ENCODE measurements at places on chromosomes 3 and 15. TPM values are rescaled to one million over a fixed set of nuclear protein-coding genes. Genes with fewer than 3 reads are reported as not detected.
A peak's percentile ranks its signal among the peaks of the same experiment; 100 is the strongest.

IQGAP1 gene
- 108 TPM for total RNA-seq

FSTL1 gene
- total RNA-seq, result 112 TPM

CGNL1 gene
- total RNA-seq, result 19.7 TPM

TMEM212 gene
- total RNA-seq, result 0.35 TPM

RAB8B gene
- 53.0 TPM for total RNA-seq

EXD1 gene
- not detected for total RNA-seq

DNA sequence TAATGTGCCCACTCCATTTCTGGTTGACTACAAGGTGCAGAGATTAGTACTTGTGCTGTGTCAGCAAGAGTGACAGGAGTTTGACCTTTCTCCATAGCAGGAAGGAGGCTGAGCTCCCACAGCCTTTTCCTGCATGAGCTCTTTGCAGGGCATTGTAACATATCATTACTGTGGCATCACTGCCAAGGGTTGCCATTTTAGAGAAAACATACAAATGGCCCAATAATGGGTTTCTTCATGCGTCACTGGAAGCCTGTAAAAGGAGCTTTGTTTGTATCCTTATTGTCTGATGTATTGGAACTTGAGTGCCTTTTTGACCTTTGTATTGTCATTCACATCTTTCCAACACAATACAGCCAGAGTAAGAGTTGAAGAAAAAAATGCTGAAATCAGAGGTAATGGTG, 323.0 kb upstream of the CDIN1 start:
- H3K27me3 ChIP-seq, result no peaks in the 10 kb centered on the region
- H3K4me3 ChIP-seq, result no peak overlapping the region
- no peaks in the 10 kb centered on the region for H3K4me1 ChIP-seq
- DNase-seq, result no peak

DNA sequence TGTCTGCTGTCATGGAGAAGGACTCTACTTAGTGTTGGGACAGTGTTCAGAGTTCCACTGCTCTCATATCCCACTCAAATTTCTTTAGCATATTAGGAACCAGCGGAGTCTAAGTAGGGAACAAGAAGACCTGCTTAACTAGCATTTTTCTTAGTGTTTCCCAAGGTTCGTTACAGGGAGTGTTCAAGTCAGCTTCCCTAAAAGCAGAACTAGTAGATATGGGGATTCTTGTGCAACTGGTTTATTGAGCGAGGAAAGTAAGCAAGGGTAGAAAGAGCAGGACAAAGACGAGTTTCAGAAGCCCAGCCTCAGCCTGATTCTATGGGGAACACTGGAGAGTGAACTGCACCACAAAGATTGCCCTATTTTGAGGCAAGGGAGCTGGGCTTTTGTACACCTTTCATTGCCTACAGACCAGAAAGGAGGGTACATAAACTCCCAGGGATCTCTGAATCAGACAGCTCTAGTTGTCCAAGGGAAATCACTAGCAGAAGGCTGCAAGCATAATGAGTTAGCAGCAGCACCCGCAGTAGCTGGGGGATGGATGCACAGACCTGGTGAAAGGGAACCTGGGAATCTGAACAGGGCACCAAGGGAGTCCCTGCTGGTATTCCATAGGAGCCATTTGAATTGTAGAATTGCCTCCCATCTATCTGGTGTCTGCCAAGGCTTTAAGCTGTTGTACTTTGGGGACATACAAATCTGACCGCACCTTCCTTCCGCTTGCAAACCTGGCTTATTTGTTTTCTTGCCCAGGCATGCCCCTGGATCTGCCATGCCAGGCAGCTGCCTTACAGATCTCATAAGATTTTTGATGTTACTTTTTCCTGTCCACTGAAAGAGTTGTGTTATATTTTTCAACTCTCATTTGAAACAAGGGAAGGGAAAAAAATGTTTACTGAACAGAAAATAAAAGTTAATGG, 15.1 kb downstream of the CMTM7 start:
- H3K4me3 ChIP-seq, result no peak overlapping the region
- H3K27me3 ChIP-seq, result no peaks in the 10 kb centered on the region
- H3K27ac ChIP-seq, result no peak overlapping the region

- H3K4me1 ChIP-seq, result peaks cover 9% of the 10 kb centered on the region
- H3K27ac ChIP-seq, result no peak overlapping the region
- H3K36me3 ChIP-seq, result no peaks in the 10 kb centered on the region
- DNase-seq, result no peak
- no peak overlapping the region for H3K4me3 ChIP-seq
Measured at GRCh38 chr15:58777107-58777506, 6.0 kb downstream of the MINDY2 start.

DNA sequence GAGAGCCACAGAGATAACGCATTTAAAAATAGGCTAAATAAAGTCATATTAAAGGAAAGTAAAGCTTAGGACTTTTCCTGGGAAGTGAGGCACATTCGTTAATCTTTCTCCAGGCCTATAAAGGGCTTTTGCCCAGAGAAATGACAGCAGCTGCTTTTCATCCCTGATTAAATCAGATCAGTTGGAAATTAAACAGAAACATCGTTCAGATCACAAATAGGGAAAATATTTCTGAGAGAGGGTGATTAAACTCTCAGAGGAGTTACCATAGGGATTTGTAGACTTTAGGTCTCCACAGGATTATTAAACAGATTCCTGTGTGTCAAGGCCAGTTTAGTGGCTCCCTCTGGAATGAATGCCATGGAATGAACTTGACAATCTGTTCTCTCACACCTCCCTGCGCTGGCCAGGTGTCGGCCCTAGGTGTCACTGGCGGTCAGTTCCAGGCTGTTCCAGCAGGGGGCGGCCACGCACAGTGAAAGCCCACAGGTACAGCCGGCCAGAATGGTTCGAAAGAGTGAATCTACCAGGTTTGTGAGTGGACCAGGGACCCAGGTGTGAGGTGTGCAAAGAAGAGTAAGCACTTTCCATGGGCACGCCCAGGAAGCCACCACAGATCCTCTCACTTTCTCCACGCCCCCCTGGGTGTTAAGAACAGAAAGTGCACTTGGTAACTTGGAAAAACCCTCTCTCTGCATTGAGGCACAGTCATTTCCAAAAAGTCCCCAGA, 253.0 kb upstream of the RASGRP1 start:
- no peaks in the 10 kb centered on the region for H3K36me3 ChIP-seq
- peak; percentile 87 for DNase-seq
- H3K27me3 ChIP-seq, result no peaks in the 10 kb centered on the region
- H3K4me3 ChIP-seq, result no peak overlapping the region
- H3K27ac ChIP-seq, result no peak overlapping the region

DNA sequence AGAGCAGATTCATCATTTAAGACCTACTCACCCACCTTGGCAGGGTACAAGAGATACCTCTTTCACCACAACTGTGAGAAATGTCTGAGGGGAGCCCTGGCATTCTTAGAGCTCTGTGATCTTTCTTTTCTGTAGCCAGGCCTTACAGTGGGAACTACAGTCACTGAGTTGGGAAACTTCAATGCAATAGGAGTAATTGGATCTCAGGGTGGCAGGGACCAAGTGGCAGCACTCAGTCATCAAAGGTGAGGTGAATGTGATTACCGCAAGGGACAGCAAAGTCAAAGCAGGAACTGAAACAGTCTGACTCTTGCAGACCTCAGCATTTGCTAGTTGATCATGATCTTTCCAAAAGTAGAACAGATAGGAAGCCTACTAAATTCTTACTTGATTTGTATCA, 7.2 kb upstream of the MCF2L2 start:
- H3K27ac ChIP-seq, result no peak overlapping the region
- H3K4me3 ChIP-seq, result no peak overlapping the region
- H3K36me3 ChIP-seq, result no peaks in the 10 kb centered on the region
- no peaks in the 10 kb centered on the region for H3K27me3 ChIP-seq

DNA sequence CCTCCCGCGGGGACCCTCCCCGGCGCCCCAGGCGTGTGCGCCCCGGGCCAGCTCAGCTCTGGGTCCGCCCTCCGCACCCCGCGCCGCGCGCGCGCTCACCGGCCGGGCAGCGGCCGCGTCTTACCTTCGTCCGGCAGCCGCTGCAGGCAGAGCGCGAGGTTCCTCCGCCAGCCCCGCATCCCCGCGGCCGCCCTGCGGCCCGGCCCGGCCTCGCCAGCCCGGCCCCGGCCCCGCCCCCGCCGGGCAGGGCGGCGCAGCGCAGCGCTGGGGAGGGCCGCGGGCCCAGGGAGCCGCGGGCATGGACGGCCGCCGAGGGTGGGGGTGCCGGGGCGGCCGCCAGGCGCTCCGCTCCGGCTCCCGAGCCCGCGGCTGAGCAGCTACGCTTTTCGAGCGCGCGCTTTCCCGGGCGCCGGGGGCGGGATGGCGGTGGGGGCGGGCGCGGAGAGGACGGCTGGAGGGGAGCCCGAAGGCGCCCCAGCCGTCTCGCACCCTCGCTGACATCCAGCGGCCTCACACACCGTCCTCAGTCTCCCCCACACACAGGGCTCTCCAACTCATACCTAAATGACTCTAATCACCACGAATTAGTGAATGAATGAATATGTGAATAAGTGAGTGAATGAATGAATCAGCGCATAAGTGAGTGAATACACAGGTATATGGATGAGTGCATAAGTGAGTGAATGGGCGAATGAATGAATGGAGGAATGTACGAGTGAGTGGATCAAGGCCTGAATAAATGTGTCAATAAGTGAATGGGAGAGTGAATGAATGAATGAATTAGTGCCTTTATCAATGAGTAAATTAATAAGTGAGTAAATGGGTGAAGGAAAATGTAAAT, 48.5 kb upstream of the CCDC174 start:
- no peaks in the 10 kb centered on the region for H3K27me3 ChIP-seq
- no peaks in the 10 kb centered on the region for H3K36me3 ChIP-seq
- no peak for DNase-seq

DNA sequence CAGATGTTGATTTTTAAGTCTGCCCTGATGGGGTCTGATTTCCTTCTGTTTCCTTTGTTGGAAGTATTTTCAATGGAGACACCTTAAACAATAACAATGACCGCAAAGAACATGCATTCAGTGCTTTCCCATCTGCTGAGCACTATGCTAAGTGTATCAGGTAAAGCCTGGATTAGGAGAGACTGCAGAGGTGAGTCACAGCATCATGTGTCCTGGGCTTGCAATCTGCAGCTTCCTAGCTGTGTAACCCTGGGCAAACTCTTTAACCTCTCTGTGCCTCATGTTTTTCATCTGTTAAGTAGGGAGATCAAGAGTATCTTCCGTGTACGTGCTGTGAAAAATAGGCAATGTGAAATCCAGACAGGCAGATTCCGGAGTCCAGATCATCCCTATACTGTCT, 13.3 kb upstream of the CHRNB4 start:
- no peaks in the 10 kb centered on the region for H3K27me3 ChIP-seq
- no peak overlapping the region for H3K27ac ChIP-seq
- no peaks in the 10 kb centered on the region for H3K4me1 ChIP-seq
- no peaks in the 10 kb centered on the region for H3K36me3 ChIP-seq
- H3K4me3 ChIP-seq, result no peak overlapping the region

GRCh38 chr3:186949281-186949982, 19.1 kb downstream of the ST6GAL1 start:
- H3K27ac ChIP-seq, result no peak overlapping the region
- no peak for DNase-seq
- H3K36me3 ChIP-seq, result no peaks in the 10 kb centered on the region
- peaks cover 4% of the 10 kb centered on the region for H3K4me1 ChIP-seq
- H3K27me3 ChIP-seq, result no peaks in the 10 kb centered on the region

GRCh38 chr3:139295040-139295439, 48.8 kb upstream of the MRPS22 start:
- no peak for DNase-seq
- peaks cover 16% of the 10 kb centered on the region for H3K4me1 ChIP-seq
- H3K4me3 ChIP-seq, result no peak overlapping the region
- H3K36me3 ChIP-seq, result no peaks in the 10 kb centered on the region
